ENCODE measurements at places on chromosomes 16 and 17. TPM values are rescaled to one million over a fixed set of nuclear protein-coding genes. Genes with fewer than 3 reads are reported as not detected.

The GRB7 gene
- total RNA-seq: 3.0 TPM

The PPP1R27 gene
- total RNA-seq: not detected

The TAT gene
- not detected for total RNA-seq

The FOXF1 gene
- total RNA-seq: 4.9 TPM

The GH1 gene
- not detected for total RNA-seq

The CCL1 gene
- not detected for total RNA-seq

- no peak for DNase-seq
Observed at GRCh38 chr17:76940738-76941350, 72.6 kb downstream of the MGAT5B start.

DNA sequence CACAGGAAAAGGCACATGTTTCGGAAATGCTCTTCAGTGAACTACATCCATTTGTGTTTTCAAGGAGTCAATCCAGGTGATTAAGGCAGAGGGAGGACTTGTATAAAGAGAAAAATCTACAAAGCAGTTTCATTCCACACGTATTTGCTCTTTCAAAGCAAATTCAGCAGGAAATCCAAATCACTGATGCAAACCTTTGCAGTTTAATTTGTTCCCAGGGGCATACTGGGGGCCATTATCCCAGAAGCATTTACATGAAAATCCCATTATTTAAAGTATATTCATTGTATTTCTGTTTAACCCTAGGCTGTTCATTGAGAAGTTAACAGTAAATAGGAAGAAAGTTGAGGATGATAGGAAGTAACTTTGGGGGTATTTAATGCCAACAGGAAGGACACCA, 147.9 kb downstream of the PMP22 start:
- no peak for DNase-seq

DNA sequence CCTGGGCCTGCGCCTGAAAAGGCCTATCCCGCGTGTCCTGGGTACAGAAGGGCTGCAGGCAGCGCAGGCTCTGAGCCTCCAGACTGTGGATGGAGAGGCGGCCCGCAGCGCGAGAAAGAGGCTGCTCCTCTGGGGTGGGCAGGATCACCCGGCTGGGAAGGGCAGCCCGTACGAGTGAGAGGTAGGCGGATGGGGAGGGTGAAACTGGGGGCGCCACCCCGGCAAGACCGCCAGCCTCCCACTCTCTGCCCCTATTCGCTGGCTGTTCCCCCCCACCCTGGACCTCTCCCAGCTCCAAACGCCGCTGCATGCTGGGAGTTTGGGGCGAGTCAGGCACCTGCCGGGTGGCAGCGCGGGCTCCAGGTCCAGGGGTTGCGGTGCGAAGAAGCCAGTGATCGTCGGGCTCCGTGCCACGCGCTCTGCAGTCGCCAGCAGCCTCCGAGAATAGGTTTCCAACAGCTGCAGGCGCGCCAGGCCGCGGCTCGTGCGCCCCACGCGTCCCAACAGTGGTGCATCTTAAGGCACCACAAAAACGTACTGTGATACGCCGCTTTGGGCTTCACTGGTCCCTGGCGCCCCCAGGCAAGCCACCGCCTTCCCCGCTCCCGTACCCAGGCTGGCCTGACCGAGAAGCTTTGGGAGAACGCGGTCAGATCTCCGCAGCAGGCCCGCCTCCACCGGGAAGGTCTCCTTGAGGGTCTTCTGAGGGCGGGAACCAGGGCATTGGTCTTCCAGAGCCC, 1.1 kb downstream of the NOXO1 start:
- DNase-seq: no peak

GRCh38 chr17:17289701-17290100, 8.7 kb upstream of the COPS3 start:
- DNase-seq: no peak

GRCh38 chr17:9645851-9646545, 681 bp downstream of the USP43 start:
- no peak for DNase-seq

- DNase-seq: no peak
Observed at GRCh38 chr17:76357597-76358158, 4.0 kb upstream of the PRPSAP1 start.

DNA sequence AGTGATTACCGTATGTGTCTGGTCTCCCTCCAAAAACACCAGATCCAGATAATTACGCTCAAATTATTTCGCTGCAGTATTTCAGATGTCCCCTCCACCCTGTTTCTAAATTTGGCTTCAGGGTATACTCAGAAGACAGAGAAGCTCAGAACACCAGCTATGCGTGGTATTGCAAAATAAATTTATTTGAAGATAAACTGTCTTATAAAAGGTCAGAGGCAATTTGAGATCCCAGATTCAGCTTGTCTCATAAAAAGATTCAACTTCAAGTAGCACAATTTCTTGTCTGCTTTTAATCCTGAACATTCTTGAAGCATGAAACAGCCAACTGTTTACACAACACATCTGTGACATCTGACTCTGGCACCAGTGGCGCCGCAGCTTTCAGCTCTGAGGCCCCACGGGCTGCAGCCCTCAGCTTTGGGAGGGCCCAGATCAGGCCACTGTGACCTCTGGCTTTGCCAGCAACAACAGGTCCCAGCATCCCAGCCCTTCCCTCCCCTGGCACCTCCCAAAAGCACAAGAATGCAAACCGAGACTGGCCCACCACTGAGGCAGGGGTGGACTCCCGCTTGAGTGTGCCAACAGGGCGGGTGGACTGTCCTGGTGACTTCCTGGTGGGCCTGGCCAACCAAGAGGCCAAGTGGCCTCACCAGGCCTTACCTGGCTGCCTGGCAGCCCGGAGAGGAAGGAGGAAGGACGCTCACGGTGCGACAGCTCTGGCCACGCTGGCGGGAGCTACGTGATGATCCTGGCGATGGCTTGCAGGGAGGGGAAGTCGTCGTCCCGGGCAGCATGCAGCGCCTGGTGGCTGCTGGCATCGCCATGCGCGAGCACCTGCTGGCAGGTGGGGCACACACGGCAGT, 8.0 kb downstream of the SYNGR3 start:
- no peak for DNase-seq

- DNase-seq: no peak
Observed at GRCh38 chr16:54237-54581, 581 bp downstream of the SNRNP25 start.

DNA sequence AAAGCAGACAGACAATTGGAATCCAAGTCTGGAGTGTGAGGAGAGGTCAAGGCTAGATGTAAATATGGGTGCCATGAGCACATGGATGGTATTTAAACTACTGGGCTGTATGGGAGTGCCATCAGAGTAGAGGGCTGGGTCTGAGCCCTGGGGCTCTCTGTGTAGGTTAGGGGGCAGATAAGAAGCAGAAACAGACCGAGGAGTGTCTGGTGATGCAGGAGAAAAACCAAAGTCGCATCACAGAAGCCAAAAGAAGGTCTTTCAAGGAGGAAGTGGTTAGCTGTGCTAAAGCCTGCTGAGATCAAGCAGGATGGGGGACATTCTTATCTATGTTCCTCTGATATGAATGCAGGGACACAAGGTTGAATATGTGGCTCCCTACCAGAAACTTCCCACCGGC, 1.9 kb downstream of the TSEN54 start:
- DNase-seq: no peak

GRCh38 chr17:43327834-43328420, 70.9 kb upstream of the ARL4D start:
- DNase-seq: no peak

DNA sequence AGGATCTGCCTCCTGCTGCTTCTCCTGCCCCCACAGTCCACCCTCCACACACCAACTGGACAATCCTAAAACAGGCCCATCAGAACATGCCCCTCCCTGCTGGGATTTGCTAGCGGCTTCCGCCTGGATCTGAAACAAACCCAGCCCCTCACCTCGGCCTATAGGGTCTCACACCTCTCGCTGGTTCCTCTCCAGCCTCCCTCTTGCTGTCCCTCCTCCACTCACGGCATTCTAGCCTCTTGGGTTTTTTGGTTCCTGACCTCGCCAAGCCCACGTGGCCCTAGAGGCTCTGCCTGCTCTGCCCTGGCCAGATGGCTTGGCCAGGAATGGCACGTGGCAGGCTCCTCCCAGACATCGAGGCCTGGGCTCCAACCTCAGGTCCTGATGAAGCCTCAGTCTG, 15.7 kb upstream of the MTSS2 start:
- no peak for DNase-seq

- DNase-seq: no peak
Observed at GRCh38 chr16:12753203-12754023, 50.3 kb downstream of the CPPED1 start.

DNA sequence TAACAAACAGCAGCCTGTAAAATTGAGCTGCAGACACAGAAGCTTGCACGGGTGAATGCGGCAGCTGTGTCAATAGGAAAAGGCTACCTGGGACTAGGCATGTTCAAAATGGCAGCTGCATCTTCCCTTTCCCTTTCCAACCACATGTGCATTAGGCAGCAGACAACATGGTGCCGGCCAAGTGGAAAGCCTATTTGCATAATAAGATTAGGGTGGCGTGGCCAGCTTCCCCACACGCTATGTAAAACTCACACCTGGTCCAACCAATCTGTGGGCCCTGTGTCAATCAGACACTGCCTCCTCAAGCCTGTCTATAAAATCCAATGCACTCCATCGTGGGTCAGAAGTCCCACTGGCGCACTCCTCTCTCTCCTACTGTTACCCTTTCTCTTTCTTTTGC, 61.0 kb upstream of the RBBP6 start:
- DNase-seq: no peak

GRCh38 chr17:66995944-66996343, 31.4 kb downstream of the CACNG4 start:
- DNase-seq: no peak

DNA sequence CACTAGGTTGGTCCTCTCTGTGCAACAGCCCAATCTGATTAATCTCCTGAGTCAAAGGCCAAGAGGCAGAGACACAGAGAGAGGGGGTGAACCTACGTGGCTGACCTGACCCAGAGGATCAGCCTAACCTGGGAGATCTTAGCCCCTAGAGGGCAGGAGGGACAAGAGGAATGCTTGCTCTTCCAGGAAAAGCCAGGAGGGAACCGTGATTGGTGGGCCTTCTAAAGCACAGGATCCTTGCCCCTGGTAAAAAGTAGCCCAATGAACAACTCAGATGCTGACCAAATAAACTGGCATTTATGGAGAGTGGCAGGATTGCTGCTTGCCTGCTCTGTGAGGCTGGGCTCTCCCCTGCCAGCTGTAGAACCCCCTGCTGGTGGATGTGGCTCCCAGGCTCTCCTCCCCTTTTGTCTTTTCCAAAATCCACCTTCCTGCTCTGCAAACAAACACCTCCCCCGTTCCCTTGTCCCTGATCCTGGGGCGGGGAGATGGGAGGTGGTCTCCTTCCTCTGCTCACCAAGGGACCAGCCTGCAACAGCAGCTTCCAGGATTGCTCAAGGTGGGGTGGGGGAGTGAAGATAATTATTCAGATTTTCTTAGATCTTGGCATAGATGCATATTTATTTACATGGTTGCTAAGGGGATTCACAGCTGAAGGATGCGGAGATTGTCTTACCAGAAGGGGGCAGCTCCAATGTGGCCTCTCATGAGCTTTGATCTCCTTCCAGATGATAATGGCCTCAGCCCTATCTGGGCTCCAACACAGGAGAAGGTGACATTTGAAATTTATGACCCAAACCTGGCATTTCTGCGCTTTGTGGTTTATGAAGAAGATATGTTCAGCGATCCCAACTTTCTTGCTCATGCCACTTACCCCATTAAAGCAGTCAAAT, 71.9 kb downstream of the SDR42E1 start:
- no peak for DNase-seq

GRCh38 chr16:17544785-17545184, 74.0 kb upstream of the XYLT1 start:
- DNase-seq: no peak

- no peak for DNase-seq
Observed at GRCh38 chr17:74529243-74529642, 2.0 kb downstream of the CD300LB start.

- DNase-seq: no peak
Observed at GRCh38 chr17:55730808-55731207, 8.1 kb upstream of the TMEM100 start.

DNA sequence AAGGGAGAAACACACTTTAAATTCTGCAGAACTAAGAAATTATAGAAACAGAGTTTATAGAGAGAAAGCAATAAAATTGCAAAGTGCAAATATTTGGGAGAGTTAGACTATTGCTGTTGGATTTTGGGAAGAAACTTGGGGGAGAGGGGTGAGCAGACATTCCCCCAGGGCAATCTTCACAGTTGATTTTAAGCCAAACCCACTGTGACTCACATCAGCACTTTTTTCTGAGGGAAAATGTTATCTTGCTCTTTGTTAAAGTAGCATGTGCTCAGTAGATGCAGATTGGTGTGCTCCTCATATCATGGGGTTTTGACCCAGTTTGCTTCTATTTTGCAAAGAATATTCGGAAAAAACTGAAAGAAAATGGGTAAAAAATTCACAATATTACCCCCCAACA, 367.6 kb downstream of the CDH11 start:
- no peak for DNase-seq

- DNase-seq: no peak
Observed at GRCh38 chr16:57754354-57755060, 18.9 kb downstream of the KATNB1 start.

DNA sequence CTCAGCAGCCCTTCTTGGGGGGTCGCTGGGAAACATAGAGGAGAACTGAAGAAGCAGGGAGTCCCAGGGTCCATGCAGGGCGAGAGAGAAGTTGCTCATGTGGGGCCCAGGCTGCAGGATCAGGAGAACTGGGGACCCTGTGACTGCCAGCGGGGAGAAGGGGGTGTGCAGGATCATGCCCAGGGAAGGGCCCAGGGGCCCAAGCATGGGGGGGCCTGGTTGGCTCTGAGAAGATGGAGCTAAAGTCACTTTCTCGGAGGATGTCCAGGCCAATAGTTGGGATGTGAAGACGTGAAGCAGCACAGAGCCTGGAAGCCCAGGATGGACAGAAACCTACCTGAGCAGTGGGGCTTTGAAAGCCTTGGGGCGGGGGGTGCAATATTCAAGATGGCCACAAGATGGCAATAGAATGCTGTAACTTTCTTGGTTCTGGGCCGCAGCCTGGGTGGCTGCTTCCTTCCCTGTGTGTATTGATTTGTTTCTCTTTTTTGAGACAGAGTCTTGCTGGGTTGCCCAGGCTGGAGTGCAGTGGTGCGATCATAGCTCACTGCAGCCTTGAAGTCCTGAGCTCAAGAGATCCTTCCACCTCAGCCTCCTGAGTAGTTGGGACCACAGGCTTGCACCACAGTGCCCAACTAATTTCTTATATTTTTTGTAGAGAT, 3.4 kb downstream of the STH start:
- DNase-seq: peak; percentile 65

DNA sequence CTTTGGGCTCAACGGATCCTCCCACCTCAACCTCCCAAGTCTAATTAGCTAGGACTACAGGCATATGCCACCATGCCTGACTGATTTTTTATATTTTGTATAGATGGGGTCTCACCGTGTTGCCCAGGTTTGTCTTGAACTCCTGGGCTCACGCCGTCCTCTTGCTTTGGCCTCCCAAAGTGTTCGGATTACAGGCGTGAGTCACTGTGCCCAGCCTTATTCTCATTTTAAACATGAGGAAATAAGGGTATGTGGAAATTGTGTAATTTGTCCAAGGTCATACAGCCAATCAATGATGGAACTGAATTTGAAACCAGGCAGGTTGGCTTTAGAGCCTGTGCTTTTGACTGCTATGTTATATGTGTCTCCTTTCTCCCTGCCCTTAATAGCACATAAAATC, 27.4 kb upstream of the AQP8 start:
- DNase-seq: no peak

GRCh38 chr17:67293251-67294203, 48.5 kb upstream of the HELZ start:
- DNase-seq: peak; percentile 46

All from uterus (tissue), 4 donors.